ENCODE measurements at places on chromosomes 2 and 18. TPM values are rescaled to one million over a fixed set of nuclear protein-coding genes. Genes with fewer than 3 reads are reported as not detected.

- DNase-seq: no peak
These were observed 1.2 kb downstream of the KCNF1 start for GRCh38 chr2:10912796-10913455.

- no peak for DNase-seq
These were observed 42.2 kb downstream of the PHLPP1 start for GRCh38 chr18:62757399-62758010.

DNA sequence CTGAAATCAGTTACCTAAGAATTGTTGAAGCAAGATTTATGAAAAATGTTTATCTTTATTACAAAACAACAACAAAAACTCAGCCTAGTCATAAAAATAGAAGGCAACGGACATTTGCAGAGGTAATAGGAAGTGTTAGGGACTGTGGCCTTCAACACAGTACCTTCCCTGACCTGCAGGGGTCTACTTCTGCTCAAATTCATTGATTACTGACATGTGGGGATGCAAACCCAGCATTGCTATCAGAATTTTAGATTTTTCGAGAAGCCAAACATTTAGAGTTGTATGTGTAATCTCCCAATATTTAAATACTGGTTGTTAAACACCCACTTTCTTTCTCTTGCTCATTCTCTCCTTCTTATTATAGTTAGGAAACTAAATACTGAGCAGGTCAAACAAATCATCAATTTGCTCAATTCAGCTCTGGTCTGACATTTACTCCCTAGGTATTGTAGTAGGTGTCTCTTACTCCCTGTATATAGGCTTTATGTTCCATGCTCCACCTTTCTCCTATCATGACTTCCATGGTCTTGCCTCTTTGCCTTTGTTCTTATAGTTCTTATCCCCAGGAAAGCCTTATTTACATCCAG is 198.5 kb downstream of the UBE2E3 start:
- no peak for DNase-seq

GRCh38 chr2:20599861-20600461 is 50.9 kb downstream of the HS1BP3 start:
- DNase-seq: no peak

- no peak for DNase-seq
These were observed 343.6 kb upstream of the SYT4 start for GRCh38 chr18:43620936-43621335.

DNA sequence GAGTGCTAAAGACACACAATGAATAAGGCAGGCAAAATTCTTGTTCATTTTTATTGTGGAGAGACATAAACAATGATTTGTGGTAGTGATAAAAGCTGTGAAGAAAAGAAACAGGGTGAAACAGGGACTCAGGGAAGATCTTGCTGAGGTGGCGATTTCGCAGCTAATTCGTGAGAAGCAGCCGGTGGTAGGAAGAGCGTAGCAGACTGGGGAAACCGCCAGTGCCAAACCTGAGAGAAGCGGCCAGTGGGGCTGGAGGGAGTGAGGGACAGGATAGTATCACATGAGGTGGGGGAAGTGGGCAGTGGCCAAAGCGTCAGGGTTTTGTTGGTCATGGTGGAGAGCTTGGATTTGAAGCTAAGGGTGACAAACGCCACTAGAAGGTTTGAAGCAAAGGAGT is 42.3 kb downstream of the TMEM178A start:
- no peak for DNase-seq

DNA sequence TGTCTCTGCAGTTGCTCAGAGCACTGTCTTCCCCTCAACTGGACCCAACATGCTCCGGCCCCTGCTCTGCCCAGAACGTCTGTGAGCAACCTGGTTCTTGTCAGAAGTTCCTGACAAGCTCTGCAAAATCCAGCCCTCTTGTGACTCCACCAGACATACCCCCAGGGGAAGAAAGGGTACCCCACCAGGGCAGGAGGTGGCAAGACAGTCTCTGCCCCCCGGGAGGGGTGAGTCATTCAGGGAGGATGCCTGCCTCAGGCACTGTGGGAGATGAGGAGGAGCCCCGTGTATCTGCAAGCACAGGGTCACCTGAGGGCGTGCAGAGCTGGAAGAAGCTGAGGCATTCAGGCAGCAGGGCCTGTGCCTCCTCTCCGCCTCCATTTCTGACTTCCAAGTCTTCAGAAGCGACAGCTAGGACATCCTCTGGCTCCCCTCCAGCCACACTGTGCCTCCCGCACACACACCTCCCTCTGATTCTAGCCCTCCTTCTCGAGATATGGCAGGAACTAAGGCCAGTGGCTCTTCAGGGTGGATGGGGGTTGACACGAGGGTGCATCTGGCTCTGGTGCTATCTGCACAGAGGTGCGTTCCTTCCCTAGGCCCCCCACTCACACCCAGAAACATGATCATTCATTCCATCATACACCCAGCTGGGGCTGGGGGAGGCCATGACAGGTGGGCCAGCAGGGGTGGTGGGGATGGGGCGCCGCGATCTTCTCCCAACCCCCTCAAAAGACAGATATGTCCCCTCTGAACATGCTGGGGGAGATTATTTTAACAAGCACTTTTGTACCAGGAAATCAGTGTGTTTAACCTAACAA is 222.2 kb downstream of the CYP26B1 start:
- no peak for DNase-seq

GRCh38 chr2:37984589-37984988 is 59.5 kb downstream of the RMDN2 start:
- no peak for DNase-seq

DNA sequence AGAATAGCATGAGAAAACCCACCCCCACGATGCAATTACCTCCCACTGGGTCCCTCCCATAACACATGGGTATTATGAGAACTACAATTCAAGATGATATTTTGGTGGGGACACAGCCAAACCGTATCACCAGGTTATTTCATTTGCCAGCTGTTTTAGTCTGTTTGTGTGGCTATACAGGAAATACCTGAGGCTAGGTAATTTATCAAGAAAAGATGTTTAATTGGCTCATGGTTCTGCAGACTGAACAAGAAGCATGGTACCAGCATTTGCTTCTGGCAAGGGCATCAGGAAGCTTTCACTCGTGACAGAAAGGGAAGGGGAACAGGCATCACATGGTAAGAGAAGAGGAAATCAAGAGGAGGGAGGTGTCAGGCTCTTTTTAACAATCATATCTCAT is 329.2 kb downstream of the GULP1 start:
- no peak for DNase-seq

DNA sequence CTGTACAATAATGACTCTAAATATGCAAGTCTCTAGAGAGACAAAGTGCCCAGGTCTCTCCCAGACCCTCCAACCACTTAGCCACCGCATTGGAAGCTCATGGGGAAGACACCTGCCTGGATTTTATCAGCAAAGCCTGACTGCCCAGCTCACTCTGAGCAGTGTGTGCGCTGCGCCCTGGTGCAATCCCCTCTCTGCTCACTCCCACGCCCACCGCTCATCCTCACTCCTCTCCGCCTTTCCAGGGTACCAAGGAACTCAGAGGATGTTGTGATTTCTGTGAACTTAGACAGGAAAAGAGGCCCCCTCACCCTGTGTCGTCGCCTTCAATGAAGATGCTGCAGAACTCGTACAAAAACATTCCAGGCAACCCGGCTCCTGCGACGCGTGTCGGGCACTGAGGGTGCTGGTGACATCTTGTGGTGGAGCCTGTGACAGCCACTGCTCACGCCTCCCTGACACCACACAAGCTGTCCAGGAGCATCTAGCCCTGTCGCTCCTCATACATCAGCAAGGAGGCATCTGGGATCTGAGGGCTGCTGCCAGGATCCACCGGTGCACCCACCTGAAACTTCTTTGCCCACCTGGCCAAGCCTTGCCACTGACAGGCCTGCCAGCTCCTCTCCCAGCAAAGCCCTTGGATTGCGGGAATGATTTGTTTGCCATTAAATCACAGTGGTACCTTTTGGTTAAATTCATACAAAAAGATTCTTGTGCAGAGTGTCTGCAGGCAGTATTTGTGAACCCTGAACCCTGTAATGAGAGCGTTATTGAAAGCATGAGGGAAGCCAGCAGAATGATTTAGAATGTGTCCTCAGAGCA is 220.4 kb downstream of the ZNF516 start:
- no peak for DNase-seq

DNA sequence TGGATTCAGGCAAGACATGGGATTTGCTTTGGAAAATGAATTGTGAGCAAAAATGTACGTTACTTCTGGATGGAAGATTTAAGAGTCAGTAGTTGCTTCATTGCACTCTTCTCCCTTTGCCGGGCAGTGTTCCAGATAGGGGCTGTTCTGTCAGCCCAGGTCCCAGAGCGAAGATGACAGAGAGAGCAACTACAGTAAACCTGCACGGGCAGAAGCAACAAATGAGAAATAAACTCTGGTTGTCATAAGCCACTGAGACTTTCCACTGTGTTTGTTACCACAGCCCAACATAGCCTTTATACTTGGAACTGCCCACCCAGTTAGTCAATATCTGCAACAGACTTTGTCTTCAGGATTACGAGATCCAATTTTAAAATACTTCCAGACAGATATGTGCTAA is 83.3 kb downstream of the CACNB4 start:
- no peak for DNase-seq

DNA sequence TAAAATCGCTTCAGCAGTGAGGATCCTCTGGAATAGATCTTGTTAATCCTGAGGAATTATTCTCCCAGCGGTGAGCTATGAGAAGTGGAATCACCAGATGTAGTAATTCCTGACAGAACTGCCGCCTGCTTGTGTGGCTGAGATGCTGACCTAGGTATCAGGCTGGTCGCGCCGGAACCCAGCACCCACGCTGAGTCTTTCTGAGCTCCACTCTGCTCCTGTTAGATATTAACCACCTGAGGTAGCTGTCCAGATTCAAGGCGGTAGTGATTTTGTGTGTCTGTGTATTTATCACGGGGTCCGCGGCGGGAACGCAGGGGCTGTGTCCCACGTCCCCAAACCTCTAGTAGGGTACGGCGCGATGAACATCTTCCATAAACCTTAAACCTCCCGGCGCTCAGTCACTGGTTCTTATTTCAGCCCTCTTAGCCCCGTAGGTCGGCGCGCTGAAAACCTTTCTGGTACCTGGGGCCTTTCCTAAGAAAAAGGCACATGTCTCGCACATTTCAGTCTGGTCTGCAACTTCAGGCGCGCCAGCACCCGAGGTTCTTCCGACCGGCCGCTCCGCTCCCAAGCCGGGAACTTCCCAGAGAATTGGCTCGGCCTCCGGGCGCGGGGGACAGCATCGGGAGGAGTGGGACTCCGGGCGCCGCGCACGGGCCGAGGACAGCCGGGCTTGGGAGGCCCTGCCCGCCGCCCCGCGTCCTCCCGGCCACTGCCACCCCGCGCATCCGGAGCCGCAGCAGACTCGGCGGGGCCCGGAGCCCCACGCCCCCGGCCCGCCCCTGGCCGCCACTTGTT is 542 bp upstream of the CNNM3 start:
- no peak for DNase-seq

GRCh38 chr2:217035967-217036366 is 176.1 kb upstream of the TNP1 start:
- no peak for DNase-seq

DNA sequence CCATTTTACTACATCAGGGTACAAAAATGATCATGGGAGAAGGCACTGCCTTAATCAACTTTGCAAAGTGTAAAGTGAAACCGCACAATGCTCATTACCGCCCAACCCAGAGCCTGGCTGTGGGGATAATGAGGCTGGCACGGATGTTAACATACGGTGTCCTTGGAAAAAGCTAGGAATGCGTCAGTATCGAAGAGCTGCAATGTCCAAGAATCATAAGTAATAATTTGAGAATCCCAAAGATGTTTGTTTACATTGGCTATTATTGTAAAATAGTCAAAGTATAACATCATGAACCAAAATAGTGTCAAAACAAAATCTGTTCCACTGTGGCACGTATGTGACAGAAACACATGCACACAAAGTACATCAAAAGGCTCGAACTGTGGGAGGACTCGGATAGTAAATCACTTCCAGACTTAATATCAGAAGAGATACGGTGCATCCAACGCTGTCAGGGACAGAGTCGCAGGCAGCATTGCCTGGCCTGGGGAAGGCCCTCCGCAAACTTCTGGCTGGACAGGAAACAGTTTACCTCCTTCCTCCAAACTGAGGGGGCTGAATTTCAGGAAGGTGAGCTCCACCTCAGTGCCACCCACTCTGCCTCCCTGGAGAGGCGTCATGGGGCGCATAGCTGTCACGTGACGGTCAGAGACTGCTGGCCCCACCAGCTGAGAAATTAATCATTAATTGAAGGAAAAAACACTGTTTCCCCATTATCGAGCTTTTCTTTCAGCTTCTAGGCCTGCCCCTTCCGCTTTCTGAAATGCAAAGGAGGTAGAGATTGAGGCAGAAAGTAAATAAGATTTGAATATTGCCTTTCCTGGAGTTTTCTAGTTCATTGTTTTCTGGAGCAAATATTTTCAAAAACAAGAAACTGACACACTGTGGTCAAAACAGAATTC is 1.8 kb upstream of the ID2 start:
- no peak for DNase-seq

DNA sequence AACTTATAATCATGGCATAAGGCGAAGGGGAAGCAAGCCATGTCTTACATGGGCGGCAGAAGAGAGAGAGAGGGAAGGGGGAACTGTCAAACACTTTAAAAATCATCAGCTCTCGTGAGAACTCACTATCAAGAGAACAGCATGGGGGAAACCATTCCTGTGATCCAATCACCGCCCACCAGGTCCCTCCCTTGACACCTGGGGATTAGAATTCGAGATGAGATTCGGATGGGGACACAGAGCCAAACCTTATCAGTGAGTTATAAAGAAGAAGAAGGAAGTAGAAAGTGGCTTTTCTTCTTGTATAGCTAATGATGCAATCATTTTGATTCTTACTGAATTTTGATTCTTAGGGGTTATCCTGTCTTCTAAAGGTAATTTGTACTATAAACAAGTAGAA is 51.4 kb downstream of the SMCHD1 start:
- DNase-seq: no peak

The GRB14 gene
- not detected for total RNA-seq

The MLPH gene
- 0.40 TPM for total RNA-seq

The UGT1A4 gene
- total RNA-seq: 0.21 TPM

The DQX1 gene
- total RNA-seq: 0.98 TPM

The TNS1 gene
- 0.80 TPM for total RNA-seq
